ENCODE measurements at places on chromosomes 4 and X.

DNA sequence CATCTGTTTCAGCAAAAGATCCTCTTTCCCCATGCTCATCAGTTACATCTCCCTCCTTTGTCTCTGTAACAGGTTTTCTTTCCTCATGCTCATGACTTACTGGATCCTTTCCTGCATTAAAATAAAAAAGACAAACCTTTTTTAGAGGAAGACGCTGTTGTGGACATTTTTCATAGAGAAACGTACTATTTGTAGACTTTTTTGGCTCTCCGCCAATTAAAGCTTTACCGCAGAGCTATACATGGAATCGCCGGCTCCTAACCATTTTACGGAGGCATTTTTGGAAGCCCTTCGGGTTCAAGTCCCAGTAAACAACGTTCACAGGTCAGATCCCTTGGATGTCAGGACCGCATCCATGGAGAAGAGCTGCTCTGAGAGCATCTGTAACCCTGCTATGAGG is 1.3 kb downstream of the FAM9C start:
- no peak for DNase-seq

DNA sequence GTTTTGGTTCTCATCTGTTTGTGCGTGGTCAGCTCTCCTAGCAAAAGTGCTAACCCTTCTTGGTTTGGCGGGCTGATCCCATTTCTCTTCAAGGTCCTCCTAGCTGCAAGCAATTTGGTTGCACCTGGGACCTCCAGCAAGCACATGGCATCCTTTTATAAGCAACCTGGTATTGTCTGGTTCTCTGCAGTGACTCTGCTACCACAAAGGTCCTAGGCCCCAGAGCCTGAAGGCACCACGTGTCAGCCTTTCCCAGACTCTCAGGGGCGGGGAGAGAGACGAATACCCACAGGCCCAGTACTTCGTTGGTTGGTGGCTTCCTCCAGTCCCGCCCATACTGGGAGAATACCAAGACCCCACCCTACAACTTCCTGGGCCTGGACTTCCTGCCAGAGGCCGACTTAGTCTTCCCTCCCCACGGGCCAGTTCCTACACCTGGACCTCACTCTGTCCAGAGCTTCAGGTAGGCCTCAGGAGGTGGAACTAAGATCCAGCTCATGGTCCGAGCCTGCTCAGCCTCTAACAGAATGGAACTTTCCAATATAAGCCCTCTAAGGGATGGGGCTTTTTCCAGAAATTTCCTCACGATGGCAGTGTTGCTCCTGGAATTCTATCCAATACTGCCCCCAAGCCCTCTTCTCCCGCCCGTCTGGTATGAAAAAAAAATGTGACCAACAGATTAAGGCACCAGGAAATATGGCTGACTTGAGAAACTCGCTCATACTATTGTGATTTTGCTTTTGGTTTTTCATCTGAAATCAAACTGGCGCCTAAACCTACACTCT is 192.5 kb upstream of the STK26 start:
- DNase-seq = no peak

- no peak for DNase-seq
These were observed 317.8 kb upstream of the GALNT7 start for GRCh38 chr4:172850838-172851237.

GRCh38 chrX:154068560-154068959 is 29.0 kb downstream of the MECP2 start:
- DNase-seq = no peak

DNA sequence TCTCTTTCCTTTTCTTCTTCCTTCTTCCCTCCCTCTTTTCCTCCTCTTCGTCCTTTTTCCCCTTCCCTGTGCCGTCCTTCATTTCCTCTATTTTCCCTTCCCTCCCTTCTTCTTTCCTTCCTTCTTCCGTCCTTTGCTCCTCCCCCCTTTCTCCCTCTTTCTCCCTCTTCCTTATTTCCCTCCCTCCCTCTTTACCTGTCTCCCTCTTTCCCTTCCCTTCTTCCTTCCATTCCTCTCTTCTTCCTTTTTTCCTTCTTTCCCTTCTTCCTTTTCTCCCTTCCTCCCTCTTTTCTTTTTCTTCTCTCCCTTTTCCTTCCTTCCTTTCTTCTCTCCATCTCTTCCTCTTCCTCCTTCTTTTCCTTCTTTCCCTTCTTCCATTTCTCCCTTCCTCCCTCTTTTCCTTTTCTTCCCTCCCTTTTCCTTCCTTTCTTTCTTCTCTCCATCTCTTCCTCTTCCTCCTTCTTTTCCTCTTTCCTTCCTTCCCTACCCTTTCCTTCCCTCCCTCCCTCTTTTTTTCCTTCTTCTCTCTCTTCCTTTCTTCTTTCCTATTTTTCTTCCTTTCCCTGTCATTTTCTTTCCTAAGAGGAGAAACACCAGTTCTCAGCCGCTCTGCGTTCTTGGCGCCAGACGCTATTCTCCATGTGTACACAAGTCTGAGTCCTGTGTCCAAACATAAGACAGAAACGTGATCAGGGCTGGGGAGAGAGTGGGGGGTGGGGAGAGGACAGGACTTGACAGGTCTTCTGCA is 597.1 kb downstream of the MID1IP1 start:
- DNase-seq = no peak

- DNase-seq = no peak
These were observed 645.1 kb downstream of the RAPGEF2 start for GRCh38 chr4:159747983-159748382.

- no peak for DNase-seq
These were observed 115.4 kb downstream of the AFAP1 start for GRCh38 chr4:7824218-7824617.

DNA sequence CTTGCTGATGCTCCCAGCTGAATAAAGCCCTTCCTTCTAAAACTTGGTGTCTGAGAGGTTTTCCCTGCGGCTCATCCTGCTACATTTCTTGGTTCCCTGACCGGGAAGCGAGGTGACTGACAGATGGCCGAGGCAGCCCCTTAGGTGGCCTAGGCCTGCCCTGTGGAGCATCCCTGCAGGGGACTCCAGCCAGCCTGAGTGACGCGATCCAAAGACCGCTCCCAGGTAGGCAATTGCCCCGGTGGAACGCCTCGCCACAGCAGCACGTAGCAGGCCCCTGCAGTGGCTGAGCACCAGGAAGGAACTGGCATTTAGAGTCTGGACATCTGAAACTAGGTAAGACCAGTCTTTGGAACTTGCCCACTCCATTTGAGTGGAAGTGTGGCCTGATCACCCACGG is 139.6 kb downstream of the RELL1 start:
- DNase-seq = no peak

DNA sequence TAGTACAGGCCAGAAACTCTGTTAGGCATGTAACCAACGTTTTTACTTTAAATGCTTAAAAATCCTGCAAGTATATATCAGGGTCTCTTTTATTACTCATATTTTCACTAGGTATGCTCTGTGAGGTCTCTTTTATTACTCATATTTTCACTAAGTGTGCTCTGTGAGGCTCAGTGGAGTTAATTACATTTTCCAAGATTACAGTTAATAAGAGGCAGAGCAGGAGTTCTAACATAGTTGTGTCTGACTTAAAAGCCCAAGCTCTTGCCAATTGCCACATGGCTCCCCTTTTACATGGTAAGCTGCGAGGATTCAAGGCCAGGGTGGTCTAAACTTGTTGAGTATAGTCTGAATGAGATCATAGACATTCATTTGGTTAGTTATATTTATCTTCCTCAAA is 81.0 kb upstream of the ARMCX2 start:
- no peak for DNase-seq

GRCh38 chr4:80076681-80077080 is 3.7 kb upstream of the ANTXR2 start:
- DNase-seq = no peak

DNA sequence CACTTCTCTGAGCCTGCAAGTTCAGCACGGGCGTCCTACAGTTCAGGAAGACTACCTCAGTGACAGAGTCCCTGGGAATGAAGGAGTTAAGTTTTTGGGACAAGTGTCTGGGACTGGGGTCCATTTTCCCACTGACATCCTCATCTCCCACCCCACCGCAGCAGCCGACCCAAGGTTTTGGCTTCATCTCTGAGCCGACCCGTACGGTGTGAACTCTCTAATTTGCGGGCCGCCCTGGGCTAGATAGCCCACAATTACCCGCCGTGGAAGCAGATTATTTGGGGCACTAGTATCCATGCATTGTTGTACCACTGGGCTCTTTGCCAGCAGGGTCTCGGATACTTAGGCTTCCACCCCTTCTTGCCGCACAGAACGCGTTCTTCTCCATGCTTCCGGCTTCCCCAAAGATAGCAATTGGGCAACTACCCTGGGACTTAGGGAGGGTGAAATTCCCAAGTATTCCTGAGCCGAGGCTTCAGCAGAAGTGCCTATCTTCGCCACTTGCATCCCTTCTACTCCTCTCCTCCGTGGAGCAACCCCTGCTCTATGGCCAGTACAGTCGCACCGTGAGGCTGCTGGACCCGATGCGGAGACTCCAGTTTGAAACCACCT is 2.4 kb downstream of the IL1RAPL2 start:
- DNase-seq = no peak

GRCh38 chr4:141595531-141595930 is 40.9 kb upstream of the IL15 start:
- DNase-seq = no peak

DNA sequence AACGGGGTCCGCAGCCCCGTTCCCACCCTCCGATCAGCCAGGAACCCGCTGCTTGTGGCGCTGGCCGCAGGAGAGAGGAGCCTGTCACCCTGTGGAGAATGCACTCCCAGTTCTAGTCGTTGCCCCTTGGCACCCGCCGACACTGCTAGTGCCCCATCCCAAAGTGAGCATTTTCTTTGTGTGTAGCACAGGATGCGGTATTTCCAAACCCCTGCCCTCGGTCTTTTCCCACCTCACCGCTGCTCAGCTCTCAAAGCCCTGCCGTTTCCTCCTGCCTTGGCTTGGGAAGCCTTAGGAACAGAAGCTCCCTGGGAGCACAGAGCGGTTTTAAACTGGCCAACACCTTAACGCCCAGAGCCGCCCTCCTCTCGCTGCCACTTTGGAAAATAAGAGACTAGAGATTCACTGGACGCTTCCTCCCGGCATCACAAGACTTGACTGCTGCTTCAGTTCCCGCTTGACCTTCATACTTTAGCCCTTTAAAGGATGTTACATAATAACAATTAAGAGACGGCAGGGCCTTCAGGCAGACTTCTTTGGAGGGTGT is 772 bp downstream of the CYP4V2 start:
- DNase-seq = no peak

DNA sequence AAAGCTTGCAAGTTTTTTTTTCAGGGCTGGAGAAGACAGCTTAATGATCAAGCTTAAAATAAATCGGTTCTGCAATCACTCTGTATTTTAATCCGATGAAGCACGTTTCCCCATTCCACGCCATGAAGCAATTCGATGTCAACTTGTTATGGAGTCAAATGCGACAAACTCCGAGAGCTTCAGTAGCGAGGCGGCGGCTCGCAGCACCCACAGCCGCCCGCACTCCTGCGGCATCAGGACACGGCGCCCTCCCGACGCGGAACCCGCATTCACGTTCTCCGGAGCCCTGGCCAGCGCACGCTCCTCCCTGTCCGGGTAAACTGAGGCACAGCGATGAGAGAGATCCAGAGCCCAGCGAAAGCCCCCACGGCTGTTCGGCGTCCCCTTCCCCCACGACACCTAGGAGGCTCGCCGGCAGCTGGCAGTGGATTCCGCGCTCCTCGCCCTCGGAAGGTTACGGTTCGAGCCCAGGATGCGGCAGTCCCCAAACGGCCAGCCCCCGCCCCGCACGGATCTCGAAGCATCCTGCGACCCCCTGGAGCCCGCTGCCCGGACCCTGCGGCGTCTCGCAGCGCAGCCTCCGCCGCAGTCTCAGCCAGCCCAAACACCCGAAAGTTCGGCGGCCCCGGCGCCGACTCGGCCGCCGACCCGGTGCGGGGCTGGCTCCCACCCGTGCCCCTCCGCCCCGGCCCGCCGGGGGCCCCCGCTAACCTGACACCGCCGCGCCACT is 507 bp downstream of the MFAP3L start:
- no peak for DNase-seq

GRCh38 chr4:76246025-76246424 is 5.5 kb upstream of the FAM47E start:
- DNase-seq = no peak

DNA sequence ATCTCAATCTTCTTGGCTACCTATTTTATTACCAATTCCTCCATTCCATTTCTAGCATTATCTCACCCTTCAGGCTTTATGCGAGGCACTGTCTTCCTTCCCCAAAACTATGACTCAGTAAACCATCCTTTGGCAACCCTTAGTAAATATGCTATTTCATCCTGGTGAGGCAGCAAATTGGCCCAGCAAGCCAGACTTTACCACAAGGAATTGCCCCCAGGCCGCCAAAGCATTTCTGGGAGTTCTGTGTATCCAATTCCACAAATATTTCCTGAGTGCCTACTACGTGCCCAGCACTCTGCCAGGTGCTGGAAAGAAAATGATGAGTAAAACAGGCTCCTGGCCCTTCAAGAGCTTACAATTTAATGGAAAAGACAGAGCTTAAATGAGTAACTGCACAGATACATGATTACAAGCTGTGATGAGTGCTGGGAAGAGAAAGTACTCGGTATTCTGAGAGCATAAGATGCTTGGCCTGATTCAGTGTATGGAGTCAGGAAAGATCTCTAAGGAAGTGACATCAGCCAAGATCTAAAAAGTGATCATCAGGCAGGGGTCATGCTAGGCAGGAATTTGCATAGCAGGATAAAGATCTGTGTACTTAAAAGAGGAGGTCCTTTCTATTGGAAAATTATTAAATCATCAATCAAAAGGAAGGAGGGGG is 193.8 kb downstream of the ADAMTS3 start:
- DNase-seq = no peak

GRCh38 chr4:2287594-2287915 is 25.6 kb upstream of the MXD4 start:
- no peak for DNase-seq

DNA sequence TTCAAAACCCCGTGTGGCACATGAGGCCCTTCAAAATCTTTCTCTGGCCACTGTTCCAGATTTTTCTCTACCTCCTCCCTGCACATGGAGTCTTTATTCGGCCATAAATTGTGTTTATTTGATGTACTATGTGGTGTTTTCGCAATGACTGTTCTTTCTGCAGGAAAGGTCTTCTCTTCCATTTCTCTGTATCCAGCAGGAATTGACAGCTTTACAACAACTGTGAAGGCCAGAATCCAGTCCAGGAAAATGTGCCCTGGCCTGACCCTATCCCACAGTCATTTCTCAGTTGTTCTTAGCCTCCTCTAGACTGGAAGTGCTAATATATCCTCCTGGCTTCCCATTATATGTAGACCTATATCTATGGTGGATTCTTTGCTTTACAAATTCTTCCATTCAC is 191.4 kb downstream of the COL25A1 start:
- no peak for DNase-seq

Measured in D721Med (cell line).